ENCODE measurements at places on chromosomes 16 and 17.
A peak's percentile ranks its signal among the peaks of the same experiment; 100 is the strongest.

DNA sequence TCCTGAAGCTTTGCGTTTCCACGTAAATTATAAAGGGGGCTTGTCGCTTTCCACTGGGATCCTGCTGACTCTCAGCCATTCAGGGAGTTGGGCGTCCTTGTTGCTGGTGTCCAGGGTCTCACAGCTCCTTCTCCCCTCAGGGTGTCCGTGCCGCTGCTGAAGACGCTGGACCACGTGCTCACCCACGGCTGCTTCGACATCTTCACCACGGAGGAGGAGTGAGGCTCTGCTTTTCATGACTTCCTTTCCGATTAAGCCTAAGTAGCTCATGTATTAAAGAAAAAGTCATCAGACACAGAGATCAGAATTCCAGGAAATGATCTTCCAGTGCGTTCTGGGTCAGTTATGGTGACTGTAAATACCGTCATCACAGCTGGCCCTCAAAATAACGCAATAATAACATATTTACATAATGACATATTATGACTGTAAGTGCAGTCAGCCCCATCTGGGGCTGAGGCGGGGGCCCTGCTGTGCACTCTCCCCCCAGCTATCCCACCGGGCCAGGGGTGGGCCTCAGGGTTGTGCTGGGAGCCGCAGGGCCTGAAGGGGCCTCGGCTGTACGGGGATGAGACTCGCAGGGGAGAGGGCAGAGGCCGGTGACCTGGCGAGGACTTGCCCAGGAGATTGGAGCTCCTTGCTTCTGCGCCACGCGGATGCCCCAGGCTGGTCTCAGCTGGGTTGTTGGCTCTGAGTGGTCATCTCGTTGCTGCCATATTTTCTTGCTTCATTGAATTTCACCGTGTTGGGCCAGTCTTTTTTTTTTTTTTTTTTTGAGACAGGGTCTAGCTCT, 92.9 kb upstream of the ZNF750 start:
- no peak for DNase-seq

- no peak for DNase-seq
These were observed 32.8 kb upstream of the RCVRN start for GRCh38 chr17:9937901-9938300.

GRCh38 chr16:27819356-27819755, 244.2 kb downstream of the GSG1L start:
- DNase-seq, result no peak

DNA sequence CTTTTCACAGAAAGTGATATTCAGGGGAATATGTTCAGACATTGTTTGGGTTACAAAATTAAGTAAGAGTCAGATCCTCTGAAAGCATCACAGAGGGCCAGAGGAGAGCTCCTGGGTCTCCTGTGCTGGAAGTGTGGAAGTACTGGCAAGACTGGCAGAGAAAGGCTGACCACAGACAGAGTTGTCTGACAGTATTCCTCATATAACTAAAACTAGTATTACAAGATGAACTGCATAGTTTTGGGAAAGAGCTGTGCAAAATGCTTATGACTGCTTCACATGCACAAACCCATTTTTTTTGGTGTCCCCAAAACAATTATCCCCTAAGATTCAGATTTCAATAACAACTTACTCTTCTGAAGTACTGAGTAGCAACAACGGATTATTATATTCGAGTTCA, 35.2 kb downstream of the N4BP1 start:
- DNase-seq, result no peak

DNA sequence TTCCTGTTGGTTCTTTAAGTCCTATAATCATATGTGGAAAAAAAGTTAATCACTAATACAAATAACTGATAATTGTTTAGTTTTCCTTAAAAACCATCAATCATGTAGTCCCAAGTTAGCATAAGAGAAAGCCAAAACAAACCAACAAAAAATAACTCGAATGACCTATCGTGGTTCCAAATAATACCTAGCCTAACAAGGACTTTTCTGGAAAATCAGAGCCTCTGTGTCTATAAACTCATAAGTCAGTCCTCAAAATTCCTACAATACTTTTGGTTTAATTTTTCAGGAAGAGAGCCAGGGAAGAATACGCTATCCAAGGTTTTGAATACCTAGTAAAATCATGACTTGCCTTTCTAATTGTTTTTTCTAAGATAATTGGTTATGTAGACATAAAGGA, 975.3 kb upstream of the SOX9 start:
- no peak for DNase-seq

DNA sequence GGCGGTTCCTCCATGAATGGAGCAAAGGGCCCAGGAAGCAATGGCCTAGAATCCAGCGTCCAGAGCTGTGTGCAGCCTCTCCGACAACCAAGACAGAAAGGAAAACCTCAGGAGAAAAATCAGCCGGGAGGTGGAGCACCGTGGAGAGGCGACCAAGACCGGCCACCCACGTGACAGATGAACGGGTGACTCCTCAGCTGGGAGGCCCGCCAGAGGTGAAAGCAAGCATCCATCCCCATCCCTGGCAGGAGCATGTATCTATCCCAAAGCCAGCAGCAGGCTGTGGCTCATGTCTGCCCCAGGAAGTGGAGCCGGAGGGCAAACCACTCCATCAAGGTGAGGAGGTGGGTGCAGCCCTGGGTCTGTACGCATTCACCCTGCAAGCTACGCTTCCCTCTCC, 52.1 kb downstream of the FOXL1 start:
- DNase-seq, result no peak

DNA sequence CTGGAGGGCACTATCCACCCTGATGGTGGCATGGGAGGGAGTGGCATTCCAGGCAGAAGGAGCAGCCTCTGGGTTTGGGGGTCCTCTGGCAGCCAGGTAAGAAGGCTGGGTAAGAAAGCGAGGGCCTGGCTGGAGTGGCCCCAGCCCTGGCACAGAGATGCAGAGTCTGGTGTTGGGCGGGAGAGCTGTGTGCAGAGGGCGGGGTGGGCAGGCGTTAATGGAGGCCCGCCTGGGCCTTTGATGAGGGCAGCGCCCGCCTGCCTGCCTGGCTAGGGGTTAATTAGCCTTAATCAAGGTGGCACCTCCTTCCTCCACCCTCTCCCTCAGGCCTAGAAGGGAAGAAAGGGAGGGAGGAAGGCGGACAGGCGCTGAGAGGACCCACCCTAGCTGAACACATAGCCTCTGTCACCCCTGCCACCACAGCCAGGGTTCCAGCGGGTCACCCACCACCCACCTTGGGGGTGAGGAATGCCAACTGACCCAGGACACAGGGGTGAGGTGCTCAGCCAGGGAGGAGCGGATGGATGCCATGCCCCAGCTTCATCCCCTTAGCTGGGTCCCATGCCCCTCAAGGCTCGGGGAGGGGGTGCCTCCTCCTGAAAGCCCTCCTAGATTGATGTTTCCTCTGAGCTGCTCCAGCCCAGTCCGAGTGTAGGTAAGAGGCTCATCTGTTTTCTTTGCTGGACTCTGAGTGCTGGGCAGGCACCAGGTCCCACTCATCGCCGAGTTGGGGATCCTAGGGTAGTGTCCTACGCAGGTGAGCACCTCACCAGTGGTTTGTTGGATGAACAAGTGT, 13.4 kb upstream of the FAM83G start:
- DNase-seq, result no peak

GRCh38 chr16:12145918-12146317, 169.4 kb downstream of the SNX29 start:
- no peak for DNase-seq

GRCh38 chr17:12683299-12683698, 17.6 kb downstream of the MYOCD start:
- DNase-seq, result no peak

DNA sequence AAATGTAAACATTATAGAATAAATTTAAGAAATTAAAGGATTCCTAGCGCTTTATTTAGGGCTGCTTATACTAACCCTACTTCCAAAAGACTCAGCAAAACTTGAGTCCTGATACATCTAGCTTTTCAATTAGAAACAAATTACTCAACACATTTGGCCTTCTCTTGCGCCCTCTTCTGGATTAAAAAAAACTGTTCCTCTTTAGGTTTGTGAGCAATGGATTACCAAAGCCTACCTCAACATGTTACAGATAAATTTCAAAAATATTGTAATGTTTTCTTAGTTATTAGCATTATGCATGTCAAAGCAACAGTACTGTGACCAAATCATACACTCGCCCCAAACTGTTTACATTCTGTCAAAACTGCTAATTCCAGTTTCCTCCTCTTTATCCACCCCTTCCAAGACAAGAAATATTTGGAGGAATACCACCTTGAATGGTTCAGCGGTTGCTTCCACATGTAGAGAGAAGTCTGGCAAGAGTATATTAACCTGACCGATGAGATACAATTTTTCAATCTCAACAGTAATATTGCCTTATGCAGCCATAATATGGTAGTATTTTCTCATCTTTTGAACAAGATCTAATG, 2.7 kb downstream of the NUFIP2 start:
- peak; percentile 73 for DNase-seq

Data from MM.1S (cell line).